Progenitor cell of endocrine pancreas (in vitro differentiated cells): ENCODE measurements at places on chromosomes 11 and 22.

DNA sequence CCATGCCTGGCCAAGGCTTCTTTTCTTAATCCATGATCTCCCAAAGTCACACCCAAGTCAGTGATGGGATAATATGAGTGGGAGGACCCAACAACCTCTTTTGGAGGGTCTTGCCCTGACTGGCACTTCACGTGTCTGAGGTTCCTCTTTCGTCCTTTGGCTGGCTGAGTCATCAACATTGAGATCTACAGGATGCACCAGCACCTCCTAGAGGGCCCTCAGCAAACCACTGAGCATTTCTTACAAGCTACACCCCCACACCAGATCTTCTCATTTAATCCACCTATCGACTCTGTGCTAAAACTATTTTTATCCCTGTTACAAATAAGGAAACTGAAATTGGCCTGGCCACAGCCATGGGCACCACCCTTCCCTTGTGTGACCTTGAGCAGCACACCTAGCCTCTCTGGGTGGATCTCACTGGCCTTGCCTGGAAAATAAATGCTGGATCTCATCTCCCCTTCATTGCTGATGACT is 63.4 kb downstream of the FLI1 start:
- no peak for DNase-seq

DNA sequence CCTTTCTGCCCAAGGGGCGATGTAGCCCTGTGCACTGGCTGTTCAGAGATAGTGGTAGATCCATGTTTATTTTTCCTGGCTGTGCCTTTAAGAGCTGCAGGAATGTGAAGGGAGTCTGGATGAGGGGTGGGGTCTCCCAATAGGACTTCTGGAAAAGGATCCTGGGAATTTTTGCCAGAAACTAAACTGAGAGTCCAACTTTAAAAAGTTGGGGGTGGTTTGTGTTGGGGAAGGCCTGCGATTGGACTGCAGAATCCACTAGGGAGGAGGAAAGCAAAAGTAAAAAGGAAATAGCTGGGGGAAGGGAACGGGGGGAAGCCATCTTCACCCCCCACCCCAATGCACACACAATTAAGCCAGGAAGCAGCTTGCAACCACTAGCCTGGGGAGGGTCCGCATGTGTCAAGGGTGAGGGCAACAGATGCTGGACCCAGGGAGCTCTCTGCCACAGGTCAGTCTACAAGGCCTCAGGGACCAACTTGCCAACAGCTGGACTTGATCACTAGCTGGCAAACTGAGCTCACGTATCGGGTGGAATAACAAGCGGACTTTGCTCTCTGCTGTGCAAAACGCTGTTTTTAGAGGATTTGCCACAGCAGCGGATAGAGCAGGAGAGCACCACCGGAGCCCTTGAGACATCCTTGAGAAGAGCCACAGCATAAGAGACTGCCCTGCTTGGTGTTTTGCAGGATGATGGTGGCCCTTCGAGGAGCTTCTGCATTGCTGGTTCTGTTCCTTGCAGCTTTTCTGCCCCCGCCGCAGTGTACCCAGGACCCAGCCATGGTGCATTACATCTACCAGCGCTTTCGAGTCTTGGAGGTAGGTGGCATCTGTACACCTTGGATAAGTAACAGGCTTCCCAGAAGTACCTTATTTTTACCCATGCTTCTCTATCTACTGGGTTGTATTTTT is at the start of gene OLFML1:
Gene OLFML1, plus strand, starts transcription at position 321 of the 912 bp plus-strand sequence. Its CDS starts 370 bp downstream, at position 691.
- DNase-seq: no peak

DNA sequence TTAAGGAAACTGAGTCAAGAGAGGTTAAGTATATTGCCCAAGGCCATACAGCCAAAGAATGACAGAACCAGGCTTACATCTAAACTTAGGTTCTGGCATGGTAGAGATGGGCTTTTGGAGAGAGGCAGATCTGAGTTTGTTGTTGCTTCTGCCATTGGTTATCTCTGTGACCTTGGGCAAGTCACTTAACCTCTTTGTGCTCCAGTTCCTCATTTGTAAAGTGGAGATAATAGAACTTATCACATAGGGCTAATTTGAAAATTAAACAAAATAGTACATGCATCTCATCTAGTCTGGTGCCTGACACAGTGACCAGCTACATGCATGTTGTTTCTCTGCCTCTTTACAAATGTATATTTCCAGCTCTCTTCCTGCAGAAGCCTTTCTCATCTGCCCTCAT is 47.0 kb upstream of the PLET1 start:
- no peak for DNase-seq

GRCh38 chr11:45651156-45651555 is 14.3 kb downstream of the CHST1 start:
- no peak for DNase-seq

DNA sequence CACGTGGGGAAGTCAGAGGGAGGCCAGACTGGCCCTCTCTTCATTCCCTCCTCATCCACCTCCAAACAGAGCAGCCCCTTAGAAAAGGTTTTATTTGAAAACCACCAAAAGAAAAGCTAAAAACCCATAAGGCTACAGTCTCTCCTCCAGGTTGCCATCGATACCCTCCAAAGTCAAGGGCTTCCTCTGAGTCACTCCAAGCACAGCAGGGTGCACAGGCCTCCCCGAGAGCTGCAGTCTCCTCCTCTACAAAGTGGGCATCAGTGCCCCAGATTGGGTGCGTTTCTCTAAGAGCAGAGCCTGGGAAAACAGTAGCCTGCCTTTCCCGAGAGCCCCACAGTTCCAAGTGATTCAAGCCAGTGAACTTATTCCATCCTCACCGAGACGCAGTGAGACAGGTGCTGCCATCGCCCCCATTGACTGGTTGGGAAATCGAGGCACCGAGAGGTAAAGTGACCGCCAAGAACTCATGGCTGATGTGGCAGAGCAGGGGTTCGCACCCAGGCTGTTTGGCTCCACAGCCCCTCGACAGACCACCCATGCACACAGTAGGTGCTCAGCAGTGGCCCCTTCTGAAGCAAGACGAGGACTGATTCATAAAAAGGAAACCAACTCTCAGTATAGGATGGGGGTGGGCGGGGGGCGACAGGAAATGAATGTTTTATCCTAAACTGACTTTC is 91.7 kb upstream of the SHISAL1 start:
- DNase-seq: no peak

GRCh38 chr11:128757886-128758612 is 64.2 kb downstream of the FLI1 start:
- no peak for DNase-seq

- DNase-seq: peak; percentile 11
Observed at GRCh38 chr11:44632466-44633123, 67.1 kb downstream of the CD82 start.
